ENCODE measurements at places on chromosomes 4 and X.

GRCh38 chrX:7158468-7158990 is 10.6 kb upstream of the PUDP start:
- no peak for DNase-seq

- DNase-seq, result no peak
These were observed 253.7 kb downstream of the PDHA2 start for GRCh38 chr4:96093563-96093962.

DNA sequence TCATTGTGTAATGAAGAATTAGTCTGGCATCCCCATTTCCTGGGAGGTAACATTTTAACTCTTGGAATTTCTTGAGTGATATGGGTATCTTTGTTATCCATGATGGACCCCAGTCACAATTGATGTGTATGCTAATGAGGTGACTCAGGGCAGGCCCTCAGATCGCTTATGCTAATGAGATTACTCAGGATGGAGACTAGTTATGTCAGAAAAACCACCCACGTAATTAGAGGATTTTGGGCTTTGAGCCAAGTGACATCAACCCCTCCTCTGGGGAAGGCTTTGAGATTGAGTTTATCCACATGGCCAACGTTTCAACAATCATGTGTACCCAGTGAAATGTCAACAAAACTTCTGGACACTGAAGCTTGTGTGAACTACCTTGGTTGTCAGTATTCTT is 772.7 kb downstream of the STPG2 start:
- DNase-seq, result no peak

- no peak for DNase-seq
These were observed 253.8 kb downstream of the DHX15 start for GRCh38 chr4:24330573-24330972.

DNA sequence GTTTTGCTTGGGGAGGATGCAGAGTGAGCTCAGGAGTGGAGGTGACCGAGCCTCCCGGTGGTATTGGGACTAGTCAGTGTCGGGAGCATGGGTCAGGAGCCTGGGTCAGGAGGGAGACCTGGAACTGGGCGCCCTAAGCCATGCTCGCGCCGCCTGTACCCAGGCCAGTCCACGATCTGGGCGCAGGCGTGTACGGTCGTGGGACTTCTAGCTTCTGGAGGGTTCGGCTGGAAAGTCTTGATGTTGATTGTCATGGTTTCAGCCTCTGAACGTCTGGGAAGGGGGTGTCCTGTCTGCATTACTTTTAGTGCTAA is 244 bp downstream of the EIF2S3 start:
- DNase-seq, result no peak
